ENCODE measurements at places on chromosomes 5 and 9.
A peak's percentile ranks its signal among the peaks of the same experiment; 100 is the strongest.

- DNase-seq, result no peak
Measured at GRCh38 chr9:108182950-108183381, 672.8 kb downstream of the ACTL7B start.

- DNase-seq, result peak; percentile 56
Measured at GRCh38 chr5:175464074-175464941, 14.1 kb upstream of the SFXN1 start.

- DNase-seq, result no peak
Measured at GRCh38 chr5:131528682-131529081, 106.3 kb downstream of the RAPGEF6 start.

- no peak for DNase-seq
Measured at GRCh38 chr5:53017383-53017782, 28.2 kb downstream of the ITGA2 start.

DNA sequence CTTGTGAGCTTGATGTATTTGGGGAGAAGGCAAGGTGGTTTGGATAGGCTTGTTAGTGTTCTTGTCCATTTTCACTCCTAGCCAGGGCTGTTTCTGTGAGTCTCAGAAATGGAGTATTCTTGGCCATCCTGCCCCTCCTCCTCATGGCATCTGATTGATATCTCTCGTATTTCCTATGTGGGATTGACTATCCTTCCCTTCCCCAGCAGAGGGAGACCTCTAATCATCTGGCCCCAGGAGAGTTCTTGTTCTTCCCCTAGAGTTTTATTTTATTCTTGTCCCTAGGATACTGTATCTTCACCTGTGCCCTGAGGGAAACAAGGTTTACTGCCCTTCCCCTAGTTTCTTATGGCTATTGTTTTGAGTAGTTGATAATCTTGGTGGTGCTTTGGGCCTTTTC, 114.4 kb downstream of the VPS13A start:
- no peak for DNase-seq

DNA sequence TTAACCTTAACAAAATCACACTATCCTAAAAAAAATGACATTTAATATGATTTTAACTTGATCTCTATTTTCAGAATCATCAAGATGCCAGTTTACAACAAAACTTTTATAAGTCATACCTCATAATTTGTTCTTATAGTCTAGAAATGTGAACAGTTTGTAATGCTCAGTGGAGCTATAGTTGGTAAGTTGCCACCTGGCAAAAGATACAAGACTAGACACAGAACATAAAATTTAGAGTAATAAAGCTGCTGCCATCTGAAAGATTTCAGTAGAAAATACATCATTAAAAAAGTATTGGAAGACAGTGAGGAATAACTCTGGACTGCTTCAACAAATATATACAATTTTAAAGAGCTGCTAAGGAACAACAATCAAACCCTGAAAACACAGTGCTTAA, 233.8 kb downstream of the GABRG2 start:
- DNase-seq, result no peak

DNA sequence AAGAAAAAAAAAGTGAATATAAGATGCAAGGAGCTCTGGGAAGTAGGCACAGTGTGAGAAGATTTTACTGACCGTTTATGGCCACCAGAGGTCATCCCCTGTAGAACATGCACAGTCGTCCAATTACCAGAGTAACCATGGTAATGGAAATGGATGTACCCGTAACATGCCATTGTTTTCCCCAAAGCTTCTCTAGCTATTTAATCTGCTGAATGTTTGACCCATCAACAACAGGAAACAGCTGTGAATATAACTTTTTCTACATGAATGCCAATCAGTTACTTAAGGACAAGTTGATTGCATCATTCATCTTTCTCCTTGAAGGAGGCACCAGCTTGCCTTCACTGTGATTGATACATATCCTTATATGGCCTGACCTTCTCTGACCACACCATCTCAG, 1967.0 kb upstream of the CDH9 start:
- DNase-seq, result no peak

DNA sequence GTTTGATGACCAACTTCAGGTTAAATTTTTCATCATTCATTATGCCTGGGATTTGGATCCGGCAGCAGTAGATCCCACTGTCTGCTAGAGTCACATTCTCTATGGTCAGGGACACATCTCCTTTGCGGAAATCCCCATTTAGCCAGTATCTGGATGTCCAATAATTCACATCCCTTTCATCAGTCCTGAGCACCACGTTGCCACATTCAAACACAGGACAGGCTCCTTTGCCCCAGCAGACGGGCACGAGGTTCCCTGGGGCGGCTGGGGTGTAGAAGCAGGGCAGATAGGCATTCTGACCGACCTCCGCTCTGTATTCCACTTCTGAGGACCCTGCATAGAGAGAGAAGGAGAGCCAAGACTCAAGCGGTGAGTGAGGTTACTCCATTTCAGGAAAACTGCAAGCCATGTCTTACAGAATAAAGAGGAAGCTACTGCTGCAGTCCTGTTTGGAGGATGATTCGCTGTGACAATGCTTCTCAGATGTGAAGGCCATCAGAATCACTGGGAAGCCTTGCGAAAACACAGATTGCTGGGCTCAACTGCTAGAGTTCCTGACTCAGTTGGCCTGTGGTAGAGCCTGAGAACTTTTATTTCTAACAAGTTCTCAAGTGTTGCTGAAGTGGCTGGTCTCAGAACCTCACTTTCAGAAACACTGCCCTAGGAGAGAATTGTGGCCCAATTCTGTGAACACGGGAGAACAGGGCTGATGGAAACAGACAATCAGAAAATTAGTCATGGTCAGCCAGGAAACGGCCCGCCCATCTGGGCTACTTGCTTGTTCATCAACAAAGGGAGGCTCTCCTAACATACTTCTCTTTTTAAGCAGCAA, 2.0 kb downstream of the HAVCR2 start:
- no peak for DNase-seq

DNA sequence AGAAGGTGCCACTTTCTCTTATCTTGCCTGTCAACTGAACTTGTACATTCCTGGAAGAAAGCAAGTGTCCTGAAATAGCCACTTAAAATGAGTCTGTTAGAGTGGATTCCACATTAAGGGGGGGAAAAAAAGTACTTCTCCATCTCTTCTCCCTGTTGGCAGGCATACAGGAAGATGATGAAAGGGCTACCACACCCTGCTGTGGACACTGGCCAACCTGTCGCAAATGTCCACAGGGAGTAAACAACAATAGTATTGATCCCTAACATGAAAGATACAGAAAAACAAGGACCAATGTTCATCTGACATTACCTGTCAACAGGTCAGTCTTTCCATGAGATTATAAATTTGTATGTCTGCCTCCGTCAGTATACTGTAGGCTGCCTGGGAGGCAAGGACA, 265.1 kb upstream of the MAP3K1 start:
- DNase-seq, result no peak

DNA sequence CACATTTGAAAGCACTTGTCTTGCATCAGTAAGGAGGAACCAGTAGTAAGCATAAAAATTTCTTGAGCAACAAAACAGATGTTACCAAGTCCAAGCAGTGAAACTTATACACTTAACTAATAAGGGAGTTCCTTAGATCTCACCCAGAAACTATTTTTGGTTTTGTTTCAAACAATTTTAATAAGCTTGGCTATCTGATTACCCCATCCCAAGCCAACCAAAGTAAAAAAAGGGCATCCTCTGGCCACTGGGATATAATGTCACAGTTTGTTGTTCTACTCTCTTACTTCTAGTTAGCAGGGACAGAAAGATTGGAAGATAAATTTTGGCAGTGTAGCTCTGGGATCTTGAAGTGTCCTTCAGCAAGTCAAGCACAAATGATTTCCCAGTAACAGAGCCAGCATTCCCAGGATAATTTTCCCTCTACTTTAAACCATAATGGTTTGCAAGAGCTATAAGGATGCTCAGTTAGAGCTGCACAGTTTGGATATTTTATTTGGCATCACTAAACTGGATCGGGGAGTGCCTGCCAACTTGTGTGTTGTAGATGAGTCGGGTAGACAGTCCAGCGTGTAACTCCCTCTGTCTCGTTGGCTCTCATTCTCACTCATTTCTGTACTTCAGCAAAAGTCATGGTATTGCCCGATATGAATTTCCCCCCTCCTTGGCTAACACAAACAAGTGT, 161.9 kb upstream of the HMHB1 start:
- DNase-seq, result no peak

DNA sequence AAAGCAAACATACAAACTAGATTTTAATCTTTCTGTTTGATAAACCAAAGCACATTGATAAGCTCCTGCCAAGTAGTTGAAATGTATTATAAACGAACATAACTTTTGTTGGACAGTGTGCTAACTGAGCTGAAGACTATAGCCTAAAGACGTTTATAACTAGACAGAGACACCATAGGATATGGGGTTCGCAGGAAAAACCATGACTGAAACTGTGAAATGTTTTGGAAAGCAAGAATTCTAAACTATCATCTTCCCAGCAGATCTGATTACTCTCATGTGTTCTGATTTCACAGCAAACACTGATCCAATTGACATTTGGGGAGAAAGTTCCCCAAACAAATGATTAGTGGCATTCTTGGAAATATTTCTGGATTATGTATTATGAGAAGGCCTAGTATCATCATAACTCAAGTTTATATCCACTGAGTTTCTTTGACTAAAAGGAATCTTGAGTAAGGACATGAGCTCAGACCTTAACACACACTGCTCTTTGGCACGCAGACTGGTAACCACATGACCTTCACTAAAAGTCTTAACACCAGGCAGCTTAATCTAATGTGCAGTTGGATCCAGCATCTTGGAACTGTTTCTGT, 375.2 kb downstream of the ZNF608 start:
- no peak for DNase-seq

DNA sequence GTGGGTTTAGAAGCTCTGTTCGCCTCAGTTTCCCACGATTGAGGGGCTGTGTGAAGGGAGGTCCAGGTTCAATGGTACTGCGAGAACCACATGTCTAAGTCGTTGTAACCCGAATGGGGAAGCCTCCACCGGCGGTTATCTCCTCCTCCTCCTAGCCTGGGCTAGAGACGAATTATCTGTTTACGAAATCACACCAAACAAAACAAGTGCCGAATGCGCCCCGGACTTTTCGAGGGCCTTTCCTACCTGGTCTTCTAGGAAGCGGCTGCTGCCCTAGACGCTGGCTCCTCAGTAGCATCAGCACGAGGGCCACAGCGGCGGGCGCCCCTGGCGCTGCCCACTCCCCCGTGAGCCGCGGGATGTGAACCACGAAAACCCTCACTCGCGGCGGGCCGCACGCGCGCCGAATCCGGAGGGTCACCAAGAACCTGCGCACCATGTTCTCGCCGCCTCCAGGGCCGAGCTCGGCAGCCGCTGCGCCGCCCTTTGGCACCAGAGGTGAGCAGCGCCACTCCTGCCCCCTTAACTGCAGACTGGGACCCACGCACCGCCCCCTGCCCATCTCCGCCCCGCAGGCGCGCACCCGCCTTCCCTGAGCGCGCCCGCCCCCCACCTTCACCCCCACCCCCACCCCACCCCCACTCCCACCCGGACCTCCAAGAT, at the start of gene CDKN2A:
Gene CDKN2A, minus strand, starts transcription at position 500 of the 663 bp plus-strand sequence.
- peak; percentile 98 for DNase-seq

DNA sequence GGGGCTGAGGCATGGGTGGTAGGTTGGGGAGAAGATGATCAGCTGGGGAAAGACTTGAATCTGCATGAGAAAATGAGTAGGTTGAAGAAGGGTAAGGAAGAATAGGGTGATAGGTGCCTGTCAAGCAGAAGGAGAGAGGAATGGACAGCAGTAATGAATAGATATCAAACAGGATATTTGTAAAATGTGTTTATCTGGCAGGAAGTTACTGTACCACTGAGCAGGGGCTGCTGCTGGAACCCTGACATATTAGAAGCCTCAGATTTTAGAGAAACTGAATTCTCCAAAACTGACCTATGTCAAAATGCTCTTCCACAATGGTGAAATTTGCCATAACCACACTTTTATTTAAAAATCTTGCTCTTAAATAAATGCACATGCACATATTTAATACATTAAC, 41.0 kb downstream of the CCDC192 start:
- no peak for DNase-seq

GRCh38 chr9:84481636-84482218, 141.2 kb upstream of the SLC28A3 start:
- DNase-seq, result no peak

GRCh38 chr5:171748720-171749119, 36.9 kb upstream of the SMIM23 start:
- DNase-seq, result no peak

DNA sequence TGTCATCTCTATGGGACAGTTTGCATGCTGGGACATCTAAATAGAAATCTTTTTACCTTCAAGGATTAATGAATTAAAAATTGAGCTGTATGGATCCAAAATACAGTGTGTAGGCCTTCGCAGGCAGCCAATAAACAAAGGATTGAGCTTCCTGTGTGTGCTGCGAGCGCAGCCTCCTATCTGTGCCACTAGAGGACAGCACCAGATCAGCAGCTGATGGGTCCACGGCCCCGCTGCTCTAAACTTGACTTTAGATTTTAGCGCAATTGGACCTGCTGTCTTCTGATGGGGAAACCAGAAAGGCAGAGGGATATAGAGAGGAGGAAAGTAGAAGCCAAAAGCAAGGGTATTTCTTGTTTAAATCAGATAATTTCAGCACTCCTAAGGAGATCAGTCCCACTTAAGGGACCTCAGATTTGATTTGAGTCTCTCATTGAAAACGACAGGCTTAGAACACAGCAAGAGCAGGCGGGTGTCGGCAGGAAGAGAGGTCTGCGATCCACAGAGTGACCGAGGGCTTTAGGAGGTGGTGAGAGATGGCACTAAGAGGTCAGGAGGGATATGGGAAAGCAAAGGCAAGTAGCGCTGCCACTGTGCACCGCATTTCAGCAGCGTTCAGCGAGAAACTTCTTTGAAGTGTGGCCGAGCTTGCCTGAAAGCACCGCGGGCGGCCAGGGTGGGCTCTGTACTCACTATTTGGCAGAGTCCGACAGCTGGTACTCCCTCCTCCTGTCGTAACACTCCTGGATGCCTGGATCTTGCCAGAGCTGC, 214.3 kb downstream of the GNA14 start:
- peak; percentile 64 for DNase-seq

DNA sequence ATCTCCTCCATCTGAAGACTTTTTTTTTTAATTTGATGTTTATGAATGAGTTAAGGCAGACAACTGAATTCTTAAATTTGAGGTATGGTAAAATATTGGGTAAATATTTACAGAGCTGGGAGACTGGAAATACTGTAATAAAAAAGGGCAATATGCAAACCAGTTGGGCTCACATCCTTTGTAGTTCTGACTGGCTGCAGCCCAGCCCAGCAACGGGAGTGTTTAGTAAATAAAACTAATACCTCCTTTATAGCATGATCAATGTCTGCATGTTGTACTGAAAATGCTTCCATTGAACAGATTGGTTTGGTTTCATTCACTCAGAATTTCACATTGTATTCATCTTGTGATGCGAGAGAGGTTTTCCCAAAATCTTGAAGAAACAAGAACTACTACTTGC, 365.0 kb downstream of the DMRT2 start:
- DNase-seq, result no peak

- DNase-seq, result no peak
Measured at GRCh38 chr5:139038613-139039305, 159.4 kb downstream of the SIL1 start.

GRCh38 chr5:135608761-135609443, 30.1 kb upstream of the CXCL14 start:
- DNase-seq, result no peak

- no peak for DNase-seq
Measured at GRCh38 chr5:180862645-180863044, 1.6 kb upstream of the ZFP62 start.

GRCh38 chr9:110932863-110933262, 105.4 kb downstream of the LPAR1 start:
- DNase-seq, result no peak
